ENCODE measurements at places on chromosomes 11 and 22.

DNA sequence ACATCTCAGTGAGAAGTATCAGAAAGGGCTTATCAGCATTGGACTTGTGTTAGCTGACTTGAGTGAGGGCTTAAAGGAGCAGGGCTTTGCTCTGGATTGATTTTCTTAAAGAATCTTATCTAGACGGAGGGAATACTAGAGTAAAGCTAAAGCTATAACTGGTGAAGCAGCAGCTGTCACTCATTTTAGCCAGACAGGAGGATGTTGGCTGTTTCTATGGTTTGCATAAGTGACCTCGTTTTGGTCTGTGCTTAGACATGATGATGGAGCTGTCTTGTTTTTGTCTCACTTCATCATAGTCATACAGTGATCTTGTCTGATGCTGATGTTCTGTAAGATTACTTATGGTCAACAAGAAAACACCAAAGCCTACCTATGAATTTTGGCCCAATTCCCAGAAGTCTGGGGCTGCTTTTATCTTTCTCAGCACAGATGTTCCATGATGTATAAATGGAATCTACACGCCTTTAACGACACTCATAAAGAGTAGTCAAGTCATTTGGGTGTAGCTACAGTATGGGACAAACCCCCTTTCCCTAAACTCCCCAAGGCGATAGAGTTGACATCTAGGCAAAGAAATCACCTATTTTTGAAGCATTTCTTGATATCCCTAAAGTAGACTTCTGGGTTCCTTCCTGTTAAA, 77.5 kb upstream of the UCP3 start:
- DNase-seq = no peak

DNA sequence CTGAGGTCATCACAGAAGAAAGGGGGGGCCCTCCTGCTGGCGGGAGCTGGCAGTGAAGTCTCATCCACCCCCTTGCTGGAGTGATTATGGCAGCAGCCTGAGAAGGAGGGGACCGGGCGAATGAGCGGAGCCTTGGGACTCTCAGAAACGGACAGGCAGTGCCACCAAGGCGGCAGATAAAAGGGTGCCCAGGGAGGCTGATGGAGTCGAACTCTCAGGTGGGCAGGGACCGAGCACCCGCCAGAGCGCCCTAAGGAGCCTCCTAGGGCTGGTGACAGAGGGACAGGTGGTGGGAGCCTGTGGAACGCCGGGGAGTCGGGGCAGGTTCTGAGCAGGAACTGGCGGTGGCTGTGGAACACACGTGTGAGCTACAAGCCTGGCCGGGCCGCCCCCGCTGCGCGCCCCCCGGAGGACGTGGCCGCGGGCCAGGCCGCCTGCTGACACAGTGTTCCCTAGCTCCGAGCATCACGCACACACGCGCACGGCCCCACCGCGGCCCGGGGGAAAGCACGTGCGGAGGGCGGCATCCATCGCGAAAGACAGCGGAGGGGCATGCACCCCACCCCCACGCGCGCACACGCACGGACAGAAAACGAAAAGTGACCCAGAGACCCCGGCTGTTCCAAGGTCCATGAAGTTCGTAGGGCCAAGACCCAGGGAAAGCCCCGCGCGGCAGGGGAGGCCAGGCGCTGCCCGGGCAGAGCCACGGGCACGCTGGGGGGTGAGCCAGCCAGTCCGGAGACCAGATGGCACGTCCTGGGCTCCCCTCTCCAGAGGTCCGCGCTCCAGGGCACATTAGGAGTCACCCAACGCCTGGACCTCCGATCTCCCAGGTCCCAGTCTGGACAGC, 1.0 kb downstream of the VWCE start:
- no peak for DNase-seq

GRCh38 chr11:83069441-83070043, 2.2 kb downstream of the RAB30 start:
- no peak for DNase-seq

- no peak for DNase-seq
These were observed 17.9 kb upstream of the TENM4 start for GRCh38 chr11:79458709-79459108.

Data from GOT3 (cell line).